ENCODE measurements at places on chromosomes 5 and 9.

DNA sequence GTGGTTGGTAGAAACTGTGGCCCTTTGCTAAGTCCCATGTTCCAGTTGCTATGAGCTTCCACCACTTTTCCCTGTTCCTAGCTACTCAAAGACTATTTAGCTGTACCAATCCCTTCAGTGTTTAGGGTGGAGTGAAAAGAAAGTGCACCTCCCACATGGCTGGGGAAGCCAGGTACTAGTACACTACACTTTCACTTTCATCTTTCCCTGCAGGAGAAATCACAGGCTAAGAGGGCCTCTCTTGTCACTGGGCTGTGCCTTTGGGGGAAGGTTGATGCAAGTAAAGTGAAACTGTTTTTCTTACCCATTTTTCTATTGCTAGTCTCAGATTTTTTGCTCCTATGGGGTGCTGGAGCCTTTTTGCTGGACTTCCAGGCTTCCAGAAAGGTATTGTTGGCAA is 33.5 kb upstream of the CKS2 start:
- no peak for DNase-seq

DNA sequence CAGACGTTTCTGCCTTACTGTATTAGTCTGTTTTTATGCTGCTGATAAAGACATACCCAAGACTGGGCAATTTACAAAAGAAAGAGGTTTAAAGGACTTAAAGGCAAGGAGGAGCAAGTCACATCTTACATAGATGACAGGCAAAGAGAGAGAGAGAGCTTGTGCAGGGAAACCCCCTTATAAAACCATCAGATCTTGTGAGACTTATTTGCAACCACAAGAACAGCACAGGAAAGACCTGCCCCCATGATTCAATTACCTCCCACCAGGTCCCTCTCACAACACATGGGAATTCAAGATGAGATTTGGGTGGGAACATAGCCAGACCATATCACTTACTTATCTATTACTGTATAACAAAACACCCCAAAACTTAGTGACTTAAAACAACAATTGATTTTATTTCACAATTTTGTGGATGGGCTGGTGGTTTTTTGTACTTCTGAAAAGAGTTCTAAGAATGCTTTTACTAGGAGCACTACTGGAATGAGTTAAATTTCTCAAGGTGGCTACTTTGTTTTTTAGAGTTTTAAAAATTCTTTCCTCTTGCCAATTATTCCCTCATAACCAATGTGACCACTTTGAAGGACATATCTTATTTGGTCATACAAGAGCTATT is 10.3 kb downstream of the RUSC2 start:
- DNase-seq = no peak

- no peak for DNase-seq
Observed at GRCh38 chr9:132287256-132287760, 67.5 kb downstream of the SETX start.

DNA sequence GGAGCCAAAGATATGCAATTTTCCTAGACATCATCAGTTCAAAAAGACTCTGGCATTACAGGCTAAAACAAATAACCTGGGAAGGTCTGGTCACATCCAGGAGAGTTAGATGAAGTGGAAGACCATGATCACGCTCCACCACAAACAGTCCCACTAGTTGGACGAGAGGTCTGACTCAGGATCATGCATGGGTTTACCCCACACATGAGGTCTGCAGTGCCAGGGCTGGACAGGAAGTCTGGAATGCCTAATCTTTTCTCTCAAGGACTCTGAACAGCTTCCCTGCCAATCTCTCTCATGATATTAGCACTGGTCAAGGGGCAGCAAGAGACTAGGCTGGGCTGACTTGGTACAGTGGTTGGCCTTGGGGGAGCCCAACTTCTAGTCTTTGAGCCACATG is 7.1 kb downstream of the PRUNE2 start:
- no peak for DNase-seq

GRCh38 chr9:118957585-118957984 is 411.6 kb downstream of the BRINP1 start:
- DNase-seq = no peak

GRCh38 chr9:94479757-94480156 is 75.1 kb upstream of the PCAT7 start:
- DNase-seq = no peak

GRCh38 chr5:68531970-68532369 is 316.4 kb downstream of the PIK3R1 start:
- DNase-seq = no peak

DNA sequence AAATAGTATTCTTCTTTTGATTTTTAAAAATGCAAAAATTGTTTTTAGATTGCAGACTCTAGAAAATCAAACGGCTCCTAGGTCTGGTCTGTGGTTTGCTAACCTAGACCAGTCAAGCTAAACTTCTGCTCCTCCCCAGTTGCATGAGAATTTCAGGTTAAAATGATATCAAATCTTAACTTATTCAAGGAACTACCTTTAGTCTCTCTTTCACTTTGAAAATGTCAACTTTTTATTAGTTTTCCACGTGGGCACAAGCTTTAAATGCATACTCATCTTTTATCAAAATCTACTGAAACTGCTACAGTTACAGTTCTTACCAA is 8.8 kb downstream of the CAMK4 start:
- DNase-seq = no peak

DNA sequence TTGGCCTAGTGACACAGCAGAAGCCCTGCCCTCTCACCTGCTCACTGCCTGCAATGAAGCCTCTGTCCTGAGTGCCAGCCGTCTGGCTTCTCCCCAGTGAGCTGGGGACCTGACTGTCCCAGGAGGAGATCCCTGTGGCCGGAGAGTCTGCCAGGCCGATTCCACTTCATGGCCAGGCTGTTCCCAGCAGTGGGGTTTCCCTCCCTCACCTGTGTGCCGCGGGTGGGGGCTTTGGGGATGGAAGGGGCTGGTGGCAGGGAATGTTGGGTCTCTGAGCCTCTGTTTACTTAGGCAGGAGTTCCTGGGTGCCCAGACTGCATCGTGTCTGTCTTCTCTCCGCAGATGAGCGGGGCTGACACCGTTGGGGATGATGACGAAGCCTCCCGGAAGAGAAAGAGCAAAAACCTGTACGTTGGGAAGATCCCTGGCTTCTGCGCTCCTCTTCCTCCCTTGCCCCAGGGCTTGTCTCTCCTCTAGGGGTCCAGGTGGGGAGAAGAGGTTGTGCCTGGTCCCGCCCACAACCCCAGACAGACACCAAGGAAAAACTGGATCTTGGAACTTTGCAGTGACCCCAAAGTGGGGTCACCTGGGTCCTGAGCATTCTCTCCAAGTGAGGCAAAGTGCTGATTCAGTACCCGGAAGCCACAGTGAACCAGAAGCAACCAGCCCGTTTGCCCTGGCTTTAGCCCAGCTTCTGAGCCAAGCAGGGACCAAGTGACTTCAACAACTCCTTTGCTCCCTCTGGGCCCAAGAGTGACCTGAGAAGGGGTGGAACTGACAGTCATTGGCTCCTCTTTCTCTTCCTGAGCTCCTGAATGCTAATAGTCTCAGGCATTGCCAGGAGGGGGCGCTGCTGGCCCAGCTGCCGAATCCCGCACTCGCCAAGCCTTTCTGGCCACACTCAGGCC is 127.7 kb downstream of the RGS3 start:
- peak; percentile 77 for DNase-seq

DNA sequence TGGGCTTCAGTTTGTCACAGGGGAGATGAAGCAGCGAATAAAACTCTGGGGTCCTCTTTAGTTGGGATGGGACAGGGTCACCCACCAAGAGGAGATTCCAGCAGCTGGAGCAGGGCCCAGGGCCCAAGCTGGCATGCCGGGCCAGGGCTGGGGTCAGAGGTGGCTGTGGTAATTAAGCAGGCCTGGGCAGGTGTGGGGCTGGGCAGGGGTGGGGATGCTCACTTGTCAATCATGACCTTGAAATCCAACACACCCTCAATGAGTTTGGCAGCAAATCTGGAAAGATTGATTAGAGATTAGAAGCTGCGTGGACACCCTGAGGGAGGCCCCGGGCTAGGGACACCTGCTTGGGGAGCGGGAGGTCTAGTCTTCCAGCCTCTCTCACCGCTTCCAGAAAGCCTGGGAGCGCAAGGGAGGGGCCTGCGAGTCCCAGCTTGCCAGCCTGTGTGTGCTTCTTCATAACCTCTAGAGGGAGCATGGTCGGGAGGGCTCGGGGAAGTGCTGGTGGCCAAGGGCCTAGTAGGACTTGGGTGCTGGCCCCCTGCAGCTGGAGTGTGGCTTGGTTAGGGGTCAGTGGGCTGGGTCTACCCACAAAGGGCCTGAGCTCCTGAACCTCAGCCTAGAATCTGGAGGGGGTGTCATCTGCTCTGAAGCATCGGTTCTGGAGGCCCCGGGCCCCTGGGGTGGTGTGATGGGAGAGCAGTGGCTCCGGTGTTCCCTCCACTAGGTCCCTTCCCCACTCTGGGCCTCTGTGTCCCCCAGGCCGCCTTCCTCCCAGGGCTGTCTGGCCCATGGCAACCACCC is 7.6 kb downstream of the CRAT start:
- peak; percentile 33 for DNase-seq

DNA sequence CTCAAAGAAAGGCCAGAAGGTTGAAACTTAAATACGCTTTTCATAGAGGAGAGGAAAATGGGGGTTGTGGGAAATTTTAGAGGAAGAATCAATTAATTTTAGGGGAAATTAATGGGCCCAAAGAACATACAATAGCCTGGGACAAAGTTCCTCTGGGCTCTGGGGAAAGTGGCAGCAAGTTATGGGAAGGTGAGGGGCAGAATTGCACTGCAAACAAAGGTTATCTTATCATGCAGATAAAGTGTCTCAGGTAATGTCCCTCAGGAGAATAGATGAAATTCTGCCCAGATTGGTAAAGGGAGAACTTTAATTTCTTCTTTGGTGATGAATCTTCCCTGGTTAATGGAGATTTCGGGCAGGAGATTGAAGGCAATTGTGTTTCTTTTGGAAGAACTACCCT is 326.1 kb upstream of the SLC24A2 start:
- DNase-seq = no peak

DNA sequence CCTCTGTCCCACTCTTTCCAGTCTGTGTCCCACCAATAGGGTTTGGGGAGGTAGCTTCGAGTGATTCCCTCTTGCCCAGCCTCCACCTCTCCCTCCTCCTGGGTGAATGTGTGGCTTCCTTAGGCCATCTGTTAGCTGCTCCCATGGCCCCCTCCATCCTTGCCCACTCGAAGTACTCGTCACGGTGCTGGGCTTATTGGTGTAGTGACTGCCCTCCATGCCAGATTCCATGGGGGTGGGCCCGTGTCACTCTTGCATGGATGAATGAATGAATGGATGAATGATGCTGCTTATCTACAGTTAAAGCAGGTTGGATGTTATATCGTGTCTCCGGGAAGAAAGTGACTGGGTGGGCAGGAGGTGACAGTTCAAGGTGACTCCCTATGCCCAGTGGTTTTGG is 19.1 kb downstream of the HMCN2 start:
- DNase-seq = no peak

DNA sequence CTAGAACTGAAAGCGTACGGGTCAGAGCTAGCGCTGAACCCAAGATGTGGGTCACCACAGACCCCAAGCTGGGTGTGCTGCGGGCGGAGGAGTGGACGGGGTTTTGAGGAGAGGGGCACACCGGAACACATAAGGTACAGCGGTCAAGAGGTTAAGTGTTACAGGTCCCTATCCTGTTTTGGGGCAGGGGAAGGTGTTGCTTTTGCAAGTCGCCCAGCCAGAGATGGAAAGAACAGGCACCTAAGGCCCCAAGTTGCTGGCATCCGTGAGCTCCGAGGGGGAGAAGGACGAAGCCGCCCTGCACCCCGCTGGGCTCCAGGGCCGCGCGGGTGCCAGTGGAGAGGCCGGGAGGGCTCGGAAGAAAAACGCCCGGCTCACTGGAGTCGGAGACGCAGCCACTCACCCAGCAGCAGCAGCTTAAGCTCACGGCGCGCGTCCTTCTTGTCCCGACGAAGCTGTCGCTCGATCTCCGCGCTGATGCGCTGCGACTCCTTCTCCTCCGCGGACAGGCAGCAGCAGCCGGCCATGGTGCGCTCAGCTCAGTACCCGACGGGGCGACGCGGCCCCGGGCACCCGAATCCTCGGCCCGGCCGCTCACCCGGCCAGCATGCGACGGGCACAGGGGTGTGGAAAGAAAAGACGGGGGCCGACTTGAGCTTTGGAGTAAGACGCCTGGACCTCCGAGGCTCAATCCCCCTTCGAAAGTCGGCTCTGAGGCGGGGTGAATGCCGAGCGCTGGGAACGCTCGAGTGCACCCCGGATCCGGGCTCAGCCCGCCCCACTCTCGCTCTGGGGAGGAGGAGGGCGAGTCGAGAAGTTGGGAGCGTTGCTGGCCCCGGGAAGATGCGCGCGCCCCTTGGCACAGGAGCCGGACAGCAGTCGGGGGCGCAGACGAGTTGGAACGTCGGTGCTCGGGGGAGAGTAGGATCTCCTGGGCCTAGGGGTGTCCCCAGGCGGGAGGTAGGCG is 572 bp downstream of the GNA14 start:
- DNase-seq = no peak

DNA sequence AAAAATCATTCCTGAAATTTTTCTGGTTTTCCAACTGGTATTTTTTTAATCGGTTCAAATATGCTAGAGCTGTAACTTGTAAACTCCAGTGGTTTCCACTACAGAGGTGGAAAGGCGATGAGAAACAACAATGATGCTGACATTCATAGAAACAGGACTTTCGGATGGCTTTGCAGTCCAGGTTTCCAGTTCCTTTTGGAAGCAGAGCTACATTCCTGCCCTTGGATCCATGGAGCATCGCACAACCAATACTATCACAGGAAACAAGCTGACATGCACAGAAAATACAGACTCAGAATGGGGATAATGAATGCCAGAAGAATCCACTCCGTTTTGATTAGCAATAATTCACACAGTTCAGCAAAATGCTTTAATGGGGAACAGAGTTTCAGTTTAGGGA is 140.0 kb downstream of the EPB41L4A start:
- DNase-seq = no peak

GRCh38 chr9:92655366-92655765 is 14.6 kb downstream of the IPPK start:
- DNase-seq = no peak

GRCh38 chr9:24118190-24118589 is 292.1 kb upstream of the ELAVL2 start:
- DNase-seq = no peak

- no peak for DNase-seq
Observed at GRCh38 chr5:24232929-24233498, 411.8 kb downstream of the CDH10 start.

GRCh38 chr5:14218897-14219573 is 75.9 kb downstream of the TRIO start:
- DNase-seq = no peak

DNA sequence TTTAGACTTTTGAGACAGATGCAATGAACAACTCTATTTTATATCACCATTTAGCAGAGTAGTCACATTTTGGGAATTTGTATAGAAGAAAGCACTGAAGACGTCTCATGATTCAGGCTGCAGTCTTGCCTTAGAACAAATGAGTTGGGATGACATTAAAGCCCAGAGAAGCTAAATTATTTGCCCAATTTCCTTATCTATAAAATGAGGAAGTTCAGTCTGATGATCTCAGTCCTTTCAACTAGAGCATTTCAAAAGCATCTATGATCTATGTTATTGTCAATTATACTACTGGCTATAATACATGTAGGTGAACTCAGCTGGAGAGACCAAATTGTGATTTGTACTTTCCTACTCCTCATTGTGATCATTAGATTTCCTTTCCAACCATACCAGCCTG is 154.1 kb downstream of the OSTF1 start:
- no peak for DNase-seq

Measured in pons (tissue), 1 donor.